ENCODE measurements at places on chromosomes 6 and 20.

- DNase-seq: no peak
Observed at GRCh38 chr6:136772685-136773472, 19.4 kb downstream of the MAP3K5 start.

GRCh38 chr6:5905431-5906339 lies 101.0 kb downstream of the NRN1 start:
- DNase-seq: no peak

DNA sequence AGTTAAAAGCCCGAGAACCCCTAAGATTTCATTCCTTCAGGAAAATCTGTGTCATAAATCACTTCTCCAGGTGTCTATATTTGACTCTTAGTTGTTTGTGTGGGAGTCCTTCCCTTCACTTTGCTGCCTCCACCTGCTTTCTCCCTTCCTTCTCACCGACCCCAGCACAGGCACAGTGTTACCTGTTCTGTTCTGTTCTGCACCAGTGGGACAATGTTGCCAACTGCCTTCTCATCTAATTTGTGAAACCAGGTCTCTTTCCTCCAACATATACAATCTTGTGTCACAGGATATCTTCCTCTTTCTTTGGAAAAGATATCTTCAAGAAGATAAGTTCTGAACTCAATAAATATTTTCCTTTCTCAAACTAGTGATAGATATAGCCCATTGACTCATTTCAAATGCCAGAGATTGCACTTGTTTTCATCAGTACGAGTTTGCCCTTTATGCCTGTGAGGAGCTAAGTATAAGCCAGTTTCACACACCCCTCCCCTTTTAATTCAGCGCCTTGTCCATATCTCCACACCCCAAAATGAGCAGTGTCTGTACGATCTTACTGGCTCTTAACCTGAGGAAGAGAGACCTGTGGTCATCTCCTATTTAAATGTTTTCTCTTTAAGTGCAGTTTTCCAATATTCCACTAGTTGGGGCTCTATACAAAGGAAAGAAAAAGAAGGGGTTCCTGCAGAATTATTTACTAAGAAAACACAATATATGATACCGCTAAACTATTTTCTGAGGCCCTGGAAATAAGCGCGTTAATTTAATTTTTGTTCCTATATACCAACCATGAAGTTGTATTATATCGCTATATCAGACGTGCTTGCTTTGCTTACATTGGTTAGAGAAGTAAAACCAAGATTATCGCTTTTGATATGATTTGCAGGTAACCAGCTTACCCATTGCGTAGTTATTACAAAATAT lies 81.6 kb upstream of the PREP start:
- DNase-seq: no peak

GRCh38 chr6:33702345-33702977 lies 9.0 kb downstream of the UQCC2 start:
- no peak for DNase-seq

- no peak for DNase-seq
Observed at GRCh38 chr20:33561692-33562601, 72.1 kb downstream of the CBFA2T2 start.

GRCh38 chr20:59411170-59411569 lies 110.8 kb downstream of the EDN3 start:
- no peak for DNase-seq

- no peak for DNase-seq
Observed at GRCh38 chr6:122789182-122790027, at the start of gene SMPDL3A. TSS of gene SMPDL3A (plus strand) at chr6:122789258. CDS start at chr6:122789347, 89 bp downstream.

GRCh38 chr20:50400705-50401586 lies 109.2 kb upstream of the PTPN1 start:
- DNase-seq: no peak

GRCh38 chr6:89050155-89050554 lies 30.4 kb upstream of the PNRC1 start:
- no peak for DNase-seq

DNA sequence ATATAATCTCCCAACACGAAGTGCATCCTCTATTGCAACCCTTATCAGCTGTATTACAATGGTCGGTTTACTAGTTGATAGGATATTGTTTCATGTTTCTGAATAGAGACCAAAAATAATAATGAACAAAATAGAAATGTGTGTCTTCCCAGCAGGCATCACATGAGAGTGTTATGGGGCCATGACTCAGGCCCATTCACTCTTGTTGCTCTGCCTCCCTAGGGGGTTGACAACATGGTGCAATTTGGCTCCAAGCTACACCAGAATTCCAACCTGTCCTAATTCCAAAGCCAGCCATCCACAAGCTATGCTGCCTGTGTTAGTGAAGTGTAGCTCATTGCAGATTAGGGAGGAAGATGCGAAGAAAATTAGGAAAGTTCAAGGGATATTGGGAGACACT lies 13.1 kb upstream of the SAYSD1 start:
- DNase-seq: no peak

DNA sequence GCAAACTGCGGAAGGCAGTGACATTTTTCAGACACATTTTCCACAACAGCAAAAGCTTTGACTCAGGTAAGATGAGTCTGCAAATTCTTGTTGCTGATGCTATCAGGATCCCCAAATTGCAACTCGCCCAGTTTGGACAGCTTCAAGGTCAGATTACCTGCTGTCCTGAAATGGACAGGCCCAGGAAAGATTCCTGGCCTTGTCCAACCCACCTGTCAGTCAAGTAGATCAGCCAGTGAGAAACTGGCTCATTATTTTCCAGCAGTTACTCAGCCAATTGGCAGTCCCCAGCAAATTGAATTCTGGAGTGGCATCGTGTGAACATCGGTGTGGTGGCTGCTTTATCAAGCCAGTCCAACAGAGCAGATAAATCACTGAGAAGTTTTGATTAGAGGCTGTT lies 84.5 kb upstream of the SNAP25 start:
- DNase-seq: no peak

- DNase-seq: no peak
Observed at GRCh38 chr20:44171775-44172571, 15.0 kb downstream of the JPH2 start.

DNA sequence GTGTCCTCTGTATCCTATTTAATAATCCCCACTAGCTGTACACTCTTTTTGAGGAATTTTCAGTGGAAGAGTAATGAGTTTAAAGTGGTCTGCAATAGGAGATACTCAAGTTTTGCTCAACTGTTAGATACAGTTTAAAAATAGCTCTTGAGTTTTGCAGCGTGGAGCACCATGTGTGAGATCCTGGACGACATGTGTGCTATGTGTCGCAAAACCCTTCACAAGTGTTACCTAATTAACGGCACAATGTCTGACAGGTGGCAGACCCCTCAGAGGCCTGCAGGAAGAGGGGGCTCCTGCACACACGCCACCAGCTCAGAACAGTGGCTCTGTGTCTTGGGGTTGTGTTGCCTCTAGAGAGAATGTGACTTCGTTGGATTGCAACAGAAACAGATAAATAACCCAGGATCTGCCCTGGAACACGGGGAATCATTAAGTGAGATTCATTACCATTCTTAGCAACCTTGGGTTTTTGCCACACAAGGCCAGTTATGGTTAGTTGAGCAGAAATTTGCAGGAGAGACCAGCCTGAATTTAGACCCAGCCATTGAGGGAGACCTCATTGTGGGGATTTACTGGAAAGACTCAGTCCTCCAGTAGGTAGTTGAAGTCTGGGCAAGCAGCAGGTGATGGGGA lies 73.8 kb downstream of the SASH1 start:
- no peak for DNase-seq

- DNase-seq: no peak
Observed at GRCh38 chr6:96394727-96395126, 126.9 kb upstream of the UFL1 start.

GRCh38 chr20:49700411-49701185 lies 13.1 kb downstream of the B4GALT5 start:
- no peak for DNase-seq

GRCh38 chr6:112910256-112910655 lies 563.1 kb downstream of the RFPL4B start:
- DNase-seq: no peak

- no peak for DNase-seq
Observed at GRCh38 chr20:45036044-45036755, 64.7 kb downstream of the KCNS1 start.

- DNase-seq: no peak
Observed at GRCh38 chr20:62067547-62068260, 2.0 kb upstream of the TAF4 start.

- DNase-seq: no peak
Observed at GRCh38 chr6:10961837-10962236, 75.0 kb downstream of the SYCP2L start.

- DNase-seq: no peak
Observed at GRCh38 chr6:1215023-1215422, 96.9 kb upstream of the FOXQ1 start.

DNA sequence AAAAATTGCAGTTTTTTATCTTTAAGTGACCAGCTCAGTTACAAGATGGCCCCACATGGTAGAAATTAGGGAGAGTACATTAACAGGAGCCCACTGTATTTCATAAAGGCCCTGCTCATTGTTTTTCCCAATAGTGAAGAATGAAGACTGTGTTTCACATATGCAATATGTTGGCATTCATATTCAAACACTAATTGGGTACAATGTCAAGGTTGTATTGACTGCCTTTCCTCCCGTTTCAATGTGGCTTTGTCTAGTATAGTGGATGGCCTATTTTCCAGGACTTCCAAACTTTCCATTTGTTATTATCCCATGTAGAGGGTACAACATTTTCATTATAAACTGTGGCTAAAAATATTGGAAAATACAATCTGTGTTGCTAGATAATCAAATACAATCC lies 51.3 kb downstream of the HDDC2 start:
- DNase-seq: no peak

GRCh38 chr6:167325766-167326165 lies 880 bp downstream of the TTLL2 start:
- no peak for DNase-seq

GRCh38 chr6:74785236-74785635 lies 420.6 kb downstream of the COL12A1 start:
- no peak for DNase-seq

GRCh38 chr20:42996141-42996540 lies 193.6 kb downstream of the PTPRT start:
- DNase-seq: no peak

- no peak for DNase-seq
Observed at GRCh38 chr6:96237638-96238347, 222.0 kb downstream of the FUT9 start.

DNA sequence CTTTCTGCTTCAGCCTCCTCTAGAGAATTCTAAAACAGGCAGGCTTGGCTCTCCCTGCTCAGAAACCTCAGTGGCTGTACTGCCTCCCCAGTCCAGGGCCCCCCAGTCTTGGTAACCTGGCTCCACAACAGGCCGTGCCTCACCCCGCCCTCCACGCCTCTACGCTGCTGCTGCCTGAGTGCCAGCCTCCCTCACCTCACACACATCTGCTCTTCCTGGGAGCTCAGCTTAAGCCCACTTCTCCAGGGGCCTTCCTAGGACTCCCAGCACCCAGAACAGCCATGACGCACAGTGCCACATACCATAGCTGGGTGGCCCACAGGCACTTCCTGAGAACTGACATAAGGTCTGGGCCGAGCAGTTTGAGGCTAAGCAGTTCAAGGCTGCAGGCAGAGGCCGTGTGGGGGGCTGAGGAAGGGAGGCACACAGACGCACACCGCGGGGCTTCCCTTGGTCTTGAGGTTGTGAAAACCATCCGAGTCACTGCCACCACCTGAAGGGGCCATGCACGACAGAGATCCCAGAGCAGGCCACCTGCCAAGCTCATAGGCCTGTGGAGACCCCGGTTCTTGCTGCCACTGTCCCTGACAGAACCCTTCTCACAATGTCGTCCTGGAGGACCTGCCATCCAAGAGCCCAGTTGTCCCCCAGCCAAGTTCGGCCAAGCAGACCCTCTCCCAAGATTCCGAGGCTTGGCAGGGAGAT lies 42.6 kb downstream of the DSTN start:
- DNase-seq: no peak

GRCh38 chr20:37451616-37452015 lies 69.4 kb upstream of the NNAT start:
- no peak for DNase-seq

DNA sequence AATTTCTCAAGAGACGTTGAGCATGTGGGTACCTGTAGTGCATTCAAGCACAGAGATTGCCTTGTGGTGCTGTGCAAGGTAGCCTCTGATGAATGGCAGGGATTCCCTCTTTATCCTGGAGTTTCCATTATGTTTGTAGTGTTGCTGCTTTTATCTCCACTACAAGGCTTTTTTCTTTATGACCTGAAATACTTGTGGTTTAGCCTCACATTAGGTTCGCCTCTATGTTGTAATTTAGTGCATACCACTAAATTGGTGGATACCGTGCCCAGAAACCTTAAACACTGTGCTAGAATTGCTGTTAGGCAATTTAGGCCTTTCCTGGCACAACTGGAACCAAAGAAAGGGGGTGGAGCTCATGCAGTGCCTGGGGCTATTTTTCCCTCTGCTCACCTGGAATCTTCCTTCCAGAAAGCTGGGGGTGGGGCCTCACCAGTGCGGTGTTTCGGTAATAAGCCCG lies 76.8 kb downstream of the NCOA7 start:
- DNase-seq: no peak

GRCh38 chr20:1810926-1811620 lies 84.1 kb upstream of the SIRPA start:
- DNase-seq: no peak

DNA sequence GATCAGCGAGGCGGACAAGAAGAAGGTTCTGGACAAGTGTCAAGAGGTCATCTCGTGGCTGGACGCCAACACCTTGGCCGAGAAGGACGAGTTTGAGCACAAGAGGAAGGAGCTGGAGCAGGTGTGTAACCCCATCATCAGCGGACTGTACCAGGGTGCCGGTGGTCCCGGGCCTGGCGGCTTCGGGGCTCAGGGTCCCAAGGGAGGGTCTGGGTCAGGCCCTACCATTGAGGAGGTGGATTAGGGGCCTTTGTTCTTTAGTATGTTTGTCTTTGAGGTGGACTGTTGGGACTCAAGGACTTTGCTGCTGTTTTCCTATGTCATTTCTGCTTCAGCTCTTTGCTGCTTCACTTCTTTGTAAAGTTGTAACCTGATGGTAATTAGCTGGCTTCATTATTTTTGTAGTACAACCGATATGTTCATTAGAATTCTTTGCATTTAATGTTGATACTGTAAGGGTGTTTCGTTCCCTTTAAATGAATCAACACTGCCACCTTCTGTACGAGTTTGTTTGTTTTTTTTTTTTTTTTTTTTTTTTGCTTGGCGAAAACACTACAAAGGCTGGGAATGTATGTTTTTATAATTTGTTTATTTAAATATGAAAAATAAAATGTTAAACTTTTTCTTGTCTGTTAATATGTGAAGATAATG lies 2.2 kb downstream of the HSPA1B start:
- DNase-seq: no peak

GRCh38 chr20:33576432-33577125 lies 85.5 kb upstream of the C20orf144 start:
- DNase-seq: no peak

GRCh38 chr6:75643173-75643572 lies 41.5 kb downstream of the SENP6 start:
- DNase-seq: no peak

GRCh38 chr20:20204256-20204655 lies 151.9 kb downstream of the CFAP61 start:
- DNase-seq: no peak

DNA sequence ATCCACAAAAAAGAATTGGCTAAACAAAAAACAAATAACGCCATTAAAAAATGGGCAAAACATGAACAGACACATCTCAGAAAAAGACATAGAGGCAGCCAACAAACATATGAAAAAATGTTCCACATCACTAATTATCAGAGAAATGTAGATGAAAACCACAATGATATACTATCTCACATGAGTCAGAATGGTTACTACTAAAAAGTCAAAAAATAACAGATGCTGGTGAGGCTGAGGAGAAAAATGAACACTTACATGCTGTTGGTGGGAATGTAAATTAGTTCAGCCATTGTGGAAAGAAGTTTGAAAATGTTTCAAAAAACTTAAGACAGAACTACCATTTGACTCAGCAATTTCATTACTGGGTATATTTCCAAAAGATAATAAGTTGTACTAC lies 430.1 kb upstream of the JAG1 start:
- no peak for DNase-seq
